ENCODE measurements at places on chromosomes 11 and 22. TPM values are rescaled to one million over a fixed set of nuclear protein-coding genes. Genes with fewer than 3 reads are reported as not detected.

DNA sequence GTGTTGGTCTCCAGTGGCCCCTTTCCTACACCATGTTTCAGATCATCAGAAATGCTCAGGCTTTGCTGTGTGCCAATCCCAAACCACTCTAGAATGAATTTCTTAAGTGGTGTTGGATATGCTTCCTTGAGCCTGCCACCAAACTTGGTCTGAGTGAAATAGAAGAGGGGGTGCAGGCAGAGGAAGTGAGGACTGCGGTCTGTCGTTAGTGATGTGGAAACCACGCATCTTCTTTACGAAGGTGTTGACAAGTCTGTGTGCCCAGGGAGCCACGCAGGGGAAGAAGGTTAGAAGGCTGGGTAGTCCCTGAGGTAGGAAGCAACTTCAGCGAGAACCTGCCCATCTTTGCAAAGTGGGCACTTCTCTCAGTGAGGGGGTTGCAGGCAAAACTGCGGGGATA lies 187.4 kb upstream of the NAV2 start:
- DNase-seq, result no peak
- no peaks in the 10 kb centered on the region for H3K36me3 ChIP-seq
- H3K27me3 ChIP-seq, result peaks cover 8% of the 10 kb centered on the region
- no peaks in the 10 kb centered on the region for H3K4me1 ChIP-seq

DNA sequence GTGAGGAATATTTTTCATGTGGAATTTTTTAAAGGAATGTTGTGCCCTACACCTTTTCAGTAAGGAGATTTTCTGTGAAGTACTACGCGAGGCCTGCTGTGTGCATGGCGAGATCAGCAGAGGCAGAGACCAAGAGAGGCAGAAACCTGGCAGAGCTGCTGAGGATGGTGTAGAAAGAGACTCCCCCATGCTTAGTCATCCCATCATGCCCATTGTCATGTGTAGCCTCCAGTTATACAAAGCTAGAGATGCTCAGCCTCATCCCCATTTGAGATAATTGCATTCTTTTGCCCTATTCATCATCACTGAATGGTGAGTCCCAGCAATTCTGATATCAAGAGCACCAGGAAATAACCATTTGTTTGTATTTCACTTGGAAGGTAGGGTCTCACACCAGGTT lies 3.0 kb upstream of the MS4A7 start:
- no peak for DNase-seq
- H3K27ac ChIP-seq, result no peak overlapping the region
- H3K4me1 ChIP-seq, result peaks cover 3% of the 10 kb centered on the region
- H3K27me3 ChIP-seq, result no peaks in the 10 kb centered on the region
- H3K4me3 ChIP-seq, result no peak overlapping the region

The GPHA2 gene
- total RNA-seq, result 0.49 TPM

DNA sequence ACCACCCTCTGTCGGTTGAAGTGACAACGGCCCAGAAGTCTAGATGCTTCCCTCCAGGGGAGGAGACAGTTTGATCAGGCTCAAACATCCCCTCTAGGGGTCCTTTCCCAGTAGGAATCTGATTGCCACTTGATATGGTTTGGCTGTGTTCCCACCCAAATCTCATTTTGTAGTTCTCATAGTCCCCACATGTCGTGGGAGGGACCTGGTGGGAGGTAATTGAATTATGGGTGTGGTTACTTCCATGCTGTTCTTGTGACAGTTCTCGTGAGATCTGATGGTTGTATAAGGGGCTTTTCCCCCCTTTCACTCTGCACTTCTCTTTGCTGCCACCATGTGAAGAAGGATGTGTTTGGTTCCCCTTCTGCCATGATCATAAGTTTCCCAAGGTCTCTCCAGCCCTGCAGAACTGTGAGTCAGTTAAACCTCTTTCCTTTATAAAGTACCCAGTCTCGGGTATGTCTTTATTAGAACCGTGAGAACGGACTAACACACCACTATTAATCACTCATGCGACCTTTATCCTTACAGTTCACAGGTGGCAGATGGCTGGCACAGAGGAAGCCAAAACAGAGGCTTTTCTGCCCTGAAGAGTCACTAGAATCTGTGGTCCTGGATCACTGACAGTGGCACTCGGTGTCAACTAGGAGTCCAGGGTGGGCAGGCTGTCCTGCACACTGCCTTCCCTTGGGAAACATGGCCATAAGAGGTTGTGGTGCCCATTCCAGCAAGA lies 21.6 kb downstream of the ASPHD2 start:
- H3K36me3 ChIP-seq, result peaks cover 38% of the 10 kb centered on the region
- H3K27me3 ChIP-seq, result no peaks in the 10 kb centered on the region
- no peak for DNase-seq
- H3K4me3 ChIP-seq, result no peak overlapping the region

DNA sequence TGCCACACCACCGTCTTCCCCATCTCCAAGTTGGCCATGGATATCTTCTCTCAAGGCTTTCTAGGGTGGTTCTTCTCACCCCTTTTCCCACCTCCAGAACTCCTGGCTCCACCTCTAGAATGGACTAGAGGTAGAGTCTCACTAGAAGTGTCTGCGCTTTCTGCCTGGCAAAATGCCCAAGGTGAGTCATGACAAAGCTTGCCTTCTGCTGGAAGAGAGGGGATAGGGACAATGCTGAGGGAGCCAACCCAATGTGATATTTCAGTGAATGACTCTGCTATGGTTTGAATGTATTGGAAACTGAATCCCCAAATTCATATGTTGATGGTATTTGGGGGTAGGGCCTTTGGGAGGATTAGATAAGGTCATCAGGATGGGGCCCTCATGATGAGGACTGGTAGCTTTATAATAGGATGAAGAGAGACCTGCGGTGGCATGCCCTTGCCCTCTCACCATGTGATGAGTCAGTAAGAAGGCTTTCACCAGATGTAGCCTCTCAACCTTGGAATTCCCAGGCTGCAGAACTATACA lies 4.1 kb upstream of the CD82 start:
- DNase-seq, result no peak
- H3K4me1 ChIP-seq, result peaks cover 41% of the 10 kb centered on the region
- H3K36me3 ChIP-seq, result no peaks in the 10 kb centered on the region
- H3K27me3 ChIP-seq, result no peaks in the 10 kb centered on the region

DNA sequence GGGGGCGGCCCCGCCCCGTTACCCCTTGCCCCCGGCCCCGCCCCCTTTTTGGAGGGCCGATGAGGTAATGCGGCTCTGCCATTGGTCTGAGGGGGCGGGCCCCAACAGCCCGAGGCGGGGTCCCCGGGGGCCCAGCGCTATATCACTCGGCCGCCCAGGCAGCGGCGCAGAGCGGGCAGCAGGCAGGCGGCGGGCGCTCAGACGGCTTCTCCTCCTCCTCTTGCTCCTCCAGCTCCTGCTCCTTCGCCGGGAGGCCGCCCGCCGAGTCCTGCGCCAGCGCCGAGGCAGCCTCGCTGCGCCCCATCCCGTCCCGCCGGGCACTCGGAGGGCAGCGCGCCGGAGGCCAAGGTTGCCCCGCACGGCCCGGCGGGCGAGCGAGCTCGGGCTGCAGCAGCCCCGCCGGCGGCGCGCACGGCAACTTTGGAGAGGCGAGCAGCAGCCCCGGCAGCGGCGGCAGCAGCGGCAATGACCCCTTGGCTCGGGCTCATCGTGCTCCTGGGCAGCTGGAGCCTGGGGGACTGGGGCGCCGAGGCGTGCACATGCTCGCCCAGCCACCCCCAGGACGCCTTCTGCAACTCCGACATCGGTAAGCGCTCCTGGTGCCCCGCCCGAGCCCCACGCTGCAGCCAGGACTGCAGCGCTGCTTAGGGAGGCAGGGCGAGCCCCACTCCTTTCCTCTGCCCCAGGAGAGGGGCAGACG lies at the start of gene TIMP3:
TSS of gene TIMP3 (plus strand) at position 169 of the 700 bp plus-strand sequence. CDS start at position 466, 297 bp downstream.
- peaks cover 35% of the 10 kb centered on the region for H3K27me3 ChIP-seq
- no peaks in the 10 kb centered on the region for H3K36me3 ChIP-seq
- H3K4me1 ChIP-seq, result peaks cover 11% of the 10 kb centered on the region
- H3K4me3 ChIP-seq, result no peak within 1 kb of the TSS
- H3K27ac ChIP-seq, result no peak within 1 kb of the TSS
- DNase-seq, result no peak

The KRTAP5-8 gene
- not detected for total RNA-seq

- no peaks in the 10 kb centered on the region for H3K27me3 ChIP-seq
- DNase-seq, result no peak
- no peaks in the 10 kb centered on the region for H3K36me3 ChIP-seq
- peaks cover 65% of the 10 kb centered on the region for H3K4me1 ChIP-seq
These were observed 20.9 kb upstream of the MICAL2 start for GRCh38 chr11:12089473-12089872.

The MAPK11 gene
- total RNA-seq, result 4.2 TPM

- DNase-seq, result no peak
- no peak overlapping the region for H3K4me3 ChIP-seq
- peaks cover 7% of the 10 kb centered on the region for H3K27me3 ChIP-seq
- no peaks in the 10 kb centered on the region for H3K36me3 ChIP-seq
- H3K27ac ChIP-seq, result no peak overlapping the region
These were observed 157.6 kb downstream of the LDLRAD3 start for GRCh38 chr11:36101466-36101865.

GRCh38 chr22:21098099-21098671 lies 52.4 kb downstream of the LRRC74B start:
- H3K27ac ChIP-seq, result no peak overlapping the region
- no peak overlapping the region for H3K4me3 ChIP-seq
- DNase-seq, result no peak
- no peaks in the 10 kb centered on the region for H3K36me3 ChIP-seq
- no peaks in the 10 kb centered on the region for H3K27me3 ChIP-seq

DNA sequence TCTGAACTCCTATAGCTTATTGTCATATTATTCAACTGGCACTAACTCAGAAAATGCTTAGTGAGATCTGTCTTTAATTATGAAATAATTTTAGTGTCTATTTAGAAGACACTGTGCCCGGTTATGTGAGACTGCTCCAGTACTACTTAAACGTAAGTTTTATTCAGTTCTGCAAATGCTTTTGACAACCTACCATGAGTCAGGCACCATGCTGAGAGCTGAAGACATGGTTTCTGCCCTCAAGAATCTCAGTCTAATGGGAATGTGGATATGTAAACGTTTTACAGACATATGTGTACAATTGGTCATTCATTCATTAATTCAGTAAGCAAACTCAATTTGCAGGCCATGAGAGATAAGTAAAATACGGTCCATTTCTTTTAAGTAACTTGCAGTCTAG lies 40.0 kb downstream of the DCUN1D5 start:
- no peak overlapping the region for H3K4me3 ChIP-seq
- DNase-seq, result no peak
- H3K4me1 ChIP-seq, result no peaks in the 10 kb centered on the region
- H3K27me3 ChIP-seq, result no peaks in the 10 kb centered on the region
- no peak overlapping the region for H3K27ac ChIP-seq

- no peak overlapping the region for H3K4me3 ChIP-seq
- H3K36me3 ChIP-seq, result peaks cover 10% of the 10 kb centered on the region
- H3K27me3 ChIP-seq, result no peaks in the 10 kb centered on the region
- H3K27ac ChIP-seq, result no peak overlapping the region
- no peak for DNase-seq
These were observed 658 bp downstream of the STIP1 start for GRCh38 chr11:64186492-64187165.

The C11orf21 gene
- 71.2 TPM for total RNA-seq

GRCh38 chr11:48051217-48051830 lies 71.0 kb downstream of the PTPRJ start:
- H3K4me1 ChIP-seq, result peaks cover 59% of the 10 kb centered on the region
- no peak overlapping the region for H3K27ac ChIP-seq
- H3K36me3 ChIP-seq, result peaks cover 11% of the 10 kb centered on the region
- no peak overlapping the region for H3K4me3 ChIP-seq
- no peaks in the 10 kb centered on the region for H3K27me3 ChIP-seq
- DNase-seq, result no peak

The PLXNB2 gene
- 3.9 TPM for total RNA-seq

DNA sequence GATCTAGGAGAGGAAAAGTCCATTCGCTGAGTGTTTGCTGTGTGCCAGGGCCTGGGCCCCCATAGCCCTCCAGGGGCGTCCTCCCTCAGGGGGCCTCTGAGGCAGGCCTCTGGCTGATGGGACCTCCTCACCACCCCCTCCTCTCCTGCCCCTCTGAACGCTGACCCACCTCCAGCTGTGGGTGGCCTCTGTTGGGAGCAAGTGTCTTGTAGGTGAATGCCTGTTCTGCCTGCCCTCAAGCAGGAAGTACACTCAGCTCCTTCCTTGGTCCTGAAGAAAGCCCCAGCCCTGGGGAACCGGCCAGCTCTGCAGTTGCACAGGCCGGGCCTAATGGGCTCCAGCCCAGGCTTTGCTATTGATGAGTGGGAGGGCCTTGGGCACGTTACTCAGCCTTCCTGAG lies 3.5 kb downstream of the MYO7A start:
- no peaks in the 10 kb centered on the region for H3K36me3 ChIP-seq
- peaks cover 14% of the 10 kb centered on the region for H3K4me1 ChIP-seq
- H3K4me3 ChIP-seq, result no peak overlapping the region
- DNase-seq, result no peak
- H3K27me3 ChIP-seq, result peaks cover 3% of the 10 kb centered on the region

The AQP11 gene
- not detected for total RNA-seq

- peaks cover 26% of the 10 kb centered on the region for H3K4me1 ChIP-seq
- no peak overlapping the region for H3K4me3 ChIP-seq
- H3K27ac ChIP-seq, result no peak overlapping the region
- DNase-seq, result no peak
These were observed 4.6 kb upstream of the CST6 start for GRCh38 chr11:66007201-66007634.

The WT1 gene
- total RNA-seq, result not detected

The PIH1D2 gene
- total RNA-seq, result not detected

- no peaks in the 10 kb centered on the region for H3K4me1 ChIP-seq
- H3K27me3 ChIP-seq, result peaks cover 2% of the 10 kb centered on the region
These were observed 113.1 kb upstream of the ZBED5 start for GRCh38 chr11:10970926-10971325.

DNA sequence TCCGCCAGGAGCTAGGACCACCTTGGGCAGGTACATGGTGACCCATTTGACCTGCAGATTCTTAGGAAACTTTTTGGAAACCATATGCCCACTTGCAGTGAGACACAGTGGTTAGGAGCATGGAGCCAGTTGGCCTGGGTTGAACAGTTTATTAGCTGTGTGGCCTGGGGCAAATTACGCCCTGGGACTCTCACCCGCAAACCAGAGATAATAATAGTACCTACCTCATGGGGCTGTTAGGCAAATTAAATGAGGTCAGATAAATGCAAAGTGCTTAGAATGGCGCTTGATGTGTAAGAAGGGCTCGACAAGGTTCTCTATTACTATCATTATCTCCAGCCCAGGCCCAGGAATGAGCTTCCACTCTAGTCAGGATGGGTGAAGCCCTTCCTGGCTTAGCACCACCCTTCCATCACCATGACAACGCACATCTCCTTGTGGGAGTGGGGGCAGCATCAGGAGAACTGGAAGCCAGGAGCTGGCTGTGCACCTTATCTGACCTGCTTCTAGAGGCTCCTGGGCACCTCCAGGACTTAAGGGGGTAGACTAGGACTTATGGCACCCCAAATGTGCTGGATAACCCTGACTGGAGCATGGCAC lies 5.1 kb downstream of the SYT12 start:
- H3K27me3 ChIP-seq, result peaks cover 25% of the 10 kb centered on the region
- no peak for DNase-seq
- H3K27ac ChIP-seq, result no peak overlapping the region
- H3K36me3 ChIP-seq, result no peaks in the 10 kb centered on the region
- peaks cover 25% of the 10 kb centered on the region for H3K4me1 ChIP-seq

Data from CD4-positive, alpha-beta T cell (primary cell).